ENCODE measurements at places on chromosomes 7 and 10. TPM values are rescaled to one million over a fixed set of nuclear protein-coding genes. Genes with fewer than 3 reads are reported as not detected.

- no peak overlapping the region for H3K4me3 ChIP-seq
- DNase-seq: no peak
Observed at GRCh38 chr10:18158773-18159265, 18.6 kb downstream of the CACNB2 start.

GRCh38 chr7:2691011-2691707 lies 3.2 kb downstream of the AMZ1 start:
- DNase-seq: no peak
- H3K4me1 ChIP-seq: no peaks in the 10 kb centered on the region
- no peaks in the 10 kb centered on the region for H3K36me3 ChIP-seq
- H3K27ac ChIP-seq: no peak overlapping the region
- H3K4me3 ChIP-seq: no peak overlapping the region

GRCh38 chr10:33412241-33412640 lies 77.8 kb upstream of the NRP1 start:
- H3K27me3 ChIP-seq: no peaks in the 10 kb centered on the region
- DNase-seq: no peak
- H3K27ac ChIP-seq: no peak overlapping the region
- peaks cover 7% of the 10 kb centered on the region for H3K4me1 ChIP-seq

DNA sequence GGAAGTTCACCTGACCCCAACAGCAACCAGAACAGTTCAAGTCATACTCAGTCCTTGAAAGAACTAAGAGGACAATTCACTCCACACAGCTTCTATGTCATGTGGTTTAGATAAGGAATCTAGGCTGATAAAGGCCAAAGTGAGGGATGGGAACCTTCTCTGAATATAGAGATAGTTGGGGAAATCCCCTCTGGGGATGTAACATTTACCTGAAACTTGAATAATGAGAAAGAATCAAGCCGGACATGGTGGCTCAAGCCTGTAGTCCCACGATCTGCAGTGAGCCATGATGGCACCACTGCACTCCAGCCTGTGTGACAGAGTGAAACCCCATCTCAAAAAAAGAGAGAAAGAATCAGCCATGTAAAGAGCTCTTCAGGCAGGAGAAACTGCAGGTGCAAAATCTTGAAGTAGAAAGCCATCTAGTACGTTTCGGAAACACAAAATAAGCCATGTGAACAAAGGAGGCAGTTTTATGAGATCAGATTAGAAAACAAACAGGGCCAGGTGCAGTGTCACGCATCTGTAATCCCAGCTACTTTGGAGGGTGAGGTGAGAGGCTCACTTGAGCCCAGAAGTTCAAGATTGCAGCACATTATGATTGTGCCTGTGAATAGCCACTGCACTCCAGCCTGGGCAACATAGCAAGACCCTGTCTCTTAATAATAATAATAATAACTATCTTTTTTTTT lies 4.5 kb upstream of the DNMBP start:
- no peaks in the 10 kb centered on the region for H3K27me3 ChIP-seq
- H3K4me3 ChIP-seq: no peak overlapping the region
- H3K27ac ChIP-seq: no peak overlapping the region
- H3K36me3 ChIP-seq: no peaks in the 10 kb centered on the region
- no peaks in the 10 kb centered on the region for H3K4me1 ChIP-seq
- no peak for DNase-seq

- H3K27me3 ChIP-seq: no peaks in the 10 kb centered on the region
- no peak overlapping the region for H3K27ac ChIP-seq
- H3K4me1 ChIP-seq: no peaks in the 10 kb centered on the region
- no peak overlapping the region for H3K4me3 ChIP-seq
- no peaks in the 10 kb centered on the region for H3K36me3 ChIP-seq
Observed at GRCh38 chr10:109275960-109276359, 647.4 kb downstream of the XPNPEP1 start.

- H3K4me1 ChIP-seq: no peaks in the 10 kb centered on the region
- no peaks in the 10 kb centered on the region for H3K27me3 ChIP-seq
- no peak overlapping the region for H3K27ac ChIP-seq
- no peaks in the 10 kb centered on the region for H3K36me3 ChIP-seq
- DNase-seq: no peak
Observed at GRCh38 chr7:130090745-130091532, 20.6 kb downstream of the KLHDC10 start.

- H3K27ac ChIP-seq: no peak overlapping the region
- no peaks in the 10 kb centered on the region for H3K27me3 ChIP-seq
- no peaks in the 10 kb centered on the region for H3K36me3 ChIP-seq
- H3K4me1 ChIP-seq: no peaks in the 10 kb centered on the region
- no peak for DNase-seq
- H3K4me3 ChIP-seq: no peak overlapping the region
Observed at GRCh38 chr7:29412912-29413311, 150.7 kb upstream of the PRR15 start.

GRCh38 chr7:108424013-108424412 lies 32.2 kb downstream of the NRCAM start:
- no peak overlapping the region for H3K4me3 ChIP-seq
- no peak for DNase-seq
- no peak overlapping the region for H3K27ac ChIP-seq
- no peaks in the 10 kb centered on the region for H3K4me1 ChIP-seq
- no peaks in the 10 kb centered on the region for H3K36me3 ChIP-seq
- no peaks in the 10 kb centered on the region for H3K27me3 ChIP-seq

The ZNF365 gene
- total RNA-seq: 1.1 TPM

The CYP3A4 gene
- total RNA-seq: not detected

The PIP gene
- total RNA-seq: not detected

The TFAM gene
- total RNA-seq: 15.1 TPM

The ECHDC3 gene
- 223 TPM for total RNA-seq
